Activated T-cell treated with anti-CD3 and anti-CD28 coated beads, Interleukin-2, amount 50 U/mL, for 4 hours (primary cell): ENCODE measurements at places on chromosomes 2 and 18. TPM values are rescaled to one million over a fixed set of nuclear protein-coding genes. Genes with fewer than 3 reads are reported as not detected.

IL36G gene
- total RNA-seq: not detected

RBM44 gene
- 0.69 TPM for total RNA-seq

TMEM169 gene
- total RNA-seq: 0.27 TPM

FSIP2 gene
- total RNA-seq: not detected

PER2 gene
- total RNA-seq: 24.6 TPM

RTP5 gene
- 0.13 TPM for total RNA-seq

KLHL29 gene
- total RNA-seq: 0.82 TPM

NTSR2 gene
- total RNA-seq: not detected

NGEF gene
- total RNA-seq: 0.37 TPM

KCTD1 gene
- 3.3 TPM for total RNA-seq

MTCL1 gene
- total RNA-seq: 0.73 TPM

TMEM163 gene
- total RNA-seq: 0.14 TPM

ATG4B gene
- total RNA-seq: 82.4 TPM

DCTN1 gene
- 94.4 TPM for total RNA-seq

PMAIP1 gene
- total RNA-seq: 68.7 TPM

DAPL1 gene
- total RNA-seq: not detected

EVX2 gene
- not detected for total RNA-seq

CMPK2 gene
- total RNA-seq: 2.5 TPM

HS6ST1 gene
- total RNA-seq: 32.3 TPM

DQX1 gene
- 0.34 TPM for total RNA-seq

REG3G gene
- 0.43 TPM for total RNA-seq

TEKT4 gene
- not detected for total RNA-seq

IL36RN gene
- total RNA-seq: 3.9 TPM

PAIP2B gene
- total RNA-seq: 1.1 TPM

CAPN13 gene
- total RNA-seq: not detected

HOXD13 gene
- total RNA-seq: not detected

CD8B gene
- 38.7 TPM for total RNA-seq

ADAM23 gene
- total RNA-seq: 0.25 TPM

MLPH gene
- 0.47 TPM for total RNA-seq

SIX3 gene
- 0.11 TPM for total RNA-seq

DIPK1C gene
- not detected for total RNA-seq

ODC1 gene
- 581 TPM for total RNA-seq

KATNAL2 gene
- total RNA-seq: 0.61 TPM

GRB14 gene
- not detected for total RNA-seq

HJURP gene
- 5.8 TPM for total RNA-seq

CD8A gene
- 78.6 TPM for total RNA-seq

DNAH7 gene
- total RNA-seq: not detected
